Activated CD8-positive, alpha-beta memory T cell treated with anti-CD3 and anti-CD28 coated beads for 1 hour (primary cell): ENCODE measurements at places on chromosomes 3 and 15.

DNA sequence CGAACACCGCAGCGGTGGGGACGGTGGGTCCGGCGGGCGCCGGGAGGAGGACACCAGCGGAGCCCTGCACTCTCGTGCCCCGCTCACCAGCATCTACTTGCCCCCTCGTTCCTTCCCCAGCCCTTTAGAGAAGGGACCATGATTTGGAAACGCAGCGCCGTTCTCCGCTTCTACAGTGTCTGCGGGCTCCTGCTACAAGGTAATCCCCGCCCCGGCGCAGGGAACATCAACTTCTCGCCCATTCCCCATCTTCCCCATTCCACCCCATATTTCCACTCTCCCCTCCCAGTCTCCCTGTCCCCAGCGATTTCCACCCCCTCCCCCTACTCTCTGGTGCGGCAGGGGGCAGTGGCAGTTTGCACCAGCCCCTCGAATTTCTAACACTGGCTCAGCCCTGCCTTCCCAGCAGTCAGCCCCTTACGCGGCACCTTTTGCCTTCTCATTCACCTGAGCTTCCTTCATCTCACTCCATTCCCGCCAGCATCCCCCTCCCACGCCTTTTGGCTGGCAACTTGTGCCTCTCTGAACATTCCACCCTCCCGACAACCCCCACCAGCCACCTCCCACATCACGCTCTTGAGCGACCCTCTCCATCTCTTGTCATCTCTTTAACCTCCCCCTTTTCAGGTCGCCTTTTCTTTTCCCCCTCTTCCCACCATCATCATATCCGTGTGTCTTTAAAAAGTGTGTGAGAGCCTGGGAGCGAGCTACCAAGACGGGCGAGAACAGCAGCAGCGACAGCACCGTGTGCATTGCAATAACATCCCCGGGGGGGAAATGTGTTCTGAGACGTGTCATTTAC, 882 bp downstream of the CADM2 start:
- no peak for DNase-seq

GRCh38 chr3:124650798-124651197, 79.5 kb upstream of the UMPS start:
- DNase-seq = no peak

- DNase-seq = no peak
Observed at GRCh38 chr3:194031867-194032635, 103.9 kb upstream of the HES1 start.

GRCh38 chr15:69762373-69763148, 309.9 kb downstream of the RPLP1 start:
- no peak for DNase-seq

DNA sequence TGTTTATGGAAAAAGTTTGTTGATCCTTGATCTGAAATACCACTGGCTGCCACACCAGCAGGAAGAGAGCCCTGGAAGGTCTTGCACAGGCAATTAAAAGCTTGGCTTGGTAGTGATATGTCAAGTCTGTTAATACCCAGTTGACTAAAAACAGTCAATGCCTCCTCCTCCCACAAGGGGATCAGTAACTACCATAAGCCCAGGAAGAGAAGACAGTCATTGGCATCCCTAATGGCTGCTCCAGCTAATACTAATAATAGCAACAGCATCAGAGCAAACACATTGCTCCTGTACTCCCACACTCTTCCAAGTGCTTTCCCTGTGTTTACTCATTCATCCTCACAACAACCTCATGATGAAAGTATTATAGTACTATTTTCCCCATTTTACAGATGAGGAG, 528.6 kb downstream of the TAFA4 start:
- DNase-seq = no peak

DNA sequence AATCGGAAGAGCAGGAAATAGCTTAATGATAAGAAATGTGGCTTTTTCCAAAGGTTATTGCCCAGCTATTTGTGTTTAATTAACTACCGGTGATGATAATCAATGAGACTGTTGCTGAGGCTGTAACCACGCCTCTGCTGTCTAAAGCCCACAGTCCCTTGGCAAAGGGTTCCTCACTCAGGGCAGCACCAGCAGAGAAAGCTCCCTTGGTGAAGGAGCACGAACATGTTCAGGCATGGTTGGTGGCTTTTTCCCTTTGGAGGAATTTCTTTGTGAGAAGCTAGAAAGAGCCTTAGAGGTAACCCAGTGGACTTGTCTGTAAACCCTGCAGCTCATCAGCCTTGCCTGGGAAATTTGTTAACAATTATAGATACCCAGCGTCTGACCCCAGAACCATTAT, 7.5 kb upstream of the ST6GAL1 start:
- DNase-seq = no peak

GRCh38 chr15:80414546-80415357, 10.6 kb downstream of the ARNT2 start:
- no peak for DNase-seq

DNA sequence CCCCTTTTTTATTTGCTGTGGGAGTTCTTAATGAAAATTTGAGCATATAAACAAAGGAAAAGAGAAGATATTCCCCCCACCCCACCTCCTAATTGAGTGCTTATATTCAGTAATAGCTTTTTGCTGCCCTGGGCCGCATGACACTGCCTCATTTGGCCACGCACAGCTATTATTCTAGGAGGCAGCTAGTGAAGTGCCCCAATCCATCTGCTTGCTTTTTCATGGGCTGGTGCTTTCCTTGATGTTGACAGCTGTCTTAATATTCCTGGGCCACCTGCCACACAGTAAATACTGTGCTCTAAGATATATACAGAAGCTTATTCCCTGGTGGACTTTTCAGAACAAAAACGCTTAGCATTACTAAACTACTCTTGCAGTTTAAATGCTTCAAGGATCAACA, 3.8 kb upstream of the CRYBG3 start:
- no peak for DNase-seq

DNA sequence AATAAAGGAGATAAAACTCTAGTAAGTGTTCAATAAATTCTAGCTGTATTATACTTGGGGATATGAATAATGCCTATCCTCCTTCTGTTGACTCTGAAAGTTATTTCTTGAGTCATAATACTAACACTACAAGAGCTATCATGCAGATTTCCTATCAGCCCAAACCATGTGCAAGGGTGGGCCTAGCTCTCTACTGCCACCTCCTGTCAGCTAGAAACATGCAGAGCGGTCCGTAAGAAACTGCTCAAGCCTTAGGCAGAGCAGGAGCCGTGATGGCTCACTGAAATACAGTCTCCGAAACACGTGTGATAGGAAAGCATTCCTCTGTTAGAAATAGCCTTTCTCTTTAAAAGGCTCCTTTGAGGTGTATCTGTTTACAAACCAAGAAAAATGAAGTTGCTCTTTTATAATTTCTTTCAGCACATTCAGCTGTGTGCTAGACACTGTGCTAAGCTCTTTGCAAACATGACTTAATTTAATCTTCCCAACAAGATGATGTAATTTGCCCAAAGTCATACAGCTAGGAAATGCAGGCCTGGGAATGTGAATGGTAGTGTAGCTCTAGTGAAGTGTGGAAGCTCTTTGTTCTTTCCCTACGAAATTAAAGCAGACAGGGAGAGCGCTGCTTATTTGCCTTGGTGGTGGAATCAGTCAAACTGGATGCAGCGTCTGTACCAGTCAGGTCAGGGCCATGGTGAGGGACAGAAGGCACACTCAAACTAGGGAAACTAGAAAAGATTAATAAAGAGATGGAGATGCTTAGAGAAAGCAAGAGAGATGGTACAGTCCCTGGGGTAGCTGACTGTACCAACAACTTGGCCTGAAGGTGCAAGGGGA, 43.1 kb downstream of the MTHFS start:
- peak; percentile 31 for DNase-seq

DNA sequence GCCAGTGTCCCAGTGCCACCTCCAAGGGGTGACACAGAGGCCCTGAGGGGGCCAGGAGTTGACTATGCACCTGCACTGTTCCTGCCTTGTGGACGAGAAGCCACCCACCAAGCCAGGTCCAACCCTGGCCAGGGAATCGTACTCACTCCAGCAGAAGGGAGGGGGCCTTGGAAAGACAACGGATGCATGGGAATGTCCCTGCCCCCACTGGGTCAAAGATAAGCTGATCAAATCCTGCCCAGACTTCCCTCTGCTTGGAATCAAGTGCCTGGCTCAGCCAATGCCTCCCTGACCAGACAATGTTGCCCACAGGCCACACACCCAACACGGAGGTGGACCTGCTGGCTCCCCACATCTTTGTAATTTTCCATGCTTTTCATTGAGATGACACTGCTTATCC, 23.9 kb downstream of the CACNA2D2 start:
- DNase-seq = no peak

- DNase-seq = no peak
Observed at GRCh38 chr3:128052595-128053351, 536 bp downstream of the SEC61A1 start.

GRCh38 chr3:129684270-129684669, 77.8 kb upstream of the PLXND1 start:
- DNase-seq = no peak

DNA sequence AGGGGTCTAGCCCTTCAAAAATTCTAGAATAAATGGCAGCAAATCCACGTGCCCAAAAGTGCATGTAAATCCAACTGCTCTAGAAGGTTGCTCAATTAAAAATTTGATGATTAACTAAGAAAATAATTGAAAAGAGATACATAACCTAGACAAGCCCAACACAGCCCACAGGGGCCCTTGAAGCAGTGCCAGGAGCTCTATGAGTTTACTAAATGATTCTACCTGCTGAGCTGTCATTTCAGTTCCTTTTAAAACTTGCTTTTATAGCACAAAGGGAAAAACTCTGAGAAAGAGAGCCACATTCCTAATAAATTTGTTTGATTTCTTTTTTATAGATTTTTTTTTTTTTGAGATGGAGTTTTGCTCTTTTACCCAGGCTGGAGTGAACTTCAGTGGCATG, 38.9 kb upstream of the GNB5 start:
- no peak for DNase-seq

DNA sequence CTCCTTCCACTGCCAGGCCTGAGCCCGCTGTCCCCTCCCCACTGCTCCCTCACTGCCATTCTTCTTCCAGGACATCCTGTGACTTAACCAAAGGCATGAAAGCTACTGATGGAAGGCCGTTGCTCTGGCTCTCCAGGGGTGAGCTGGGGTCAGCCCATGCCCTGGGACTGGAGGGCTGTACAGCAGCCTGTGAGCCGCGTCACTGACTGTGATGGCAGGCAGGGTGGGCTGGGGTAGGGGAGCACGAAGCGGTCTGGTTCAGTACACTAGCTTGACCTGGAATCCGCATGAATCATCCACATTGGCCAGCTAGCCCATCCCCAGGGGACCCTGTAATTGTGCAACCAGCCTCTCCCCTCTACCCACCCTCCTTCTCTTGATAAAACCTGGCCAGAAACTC, 30.8 kb downstream of the CORO2B start:
- no peak for DNase-seq

DNA sequence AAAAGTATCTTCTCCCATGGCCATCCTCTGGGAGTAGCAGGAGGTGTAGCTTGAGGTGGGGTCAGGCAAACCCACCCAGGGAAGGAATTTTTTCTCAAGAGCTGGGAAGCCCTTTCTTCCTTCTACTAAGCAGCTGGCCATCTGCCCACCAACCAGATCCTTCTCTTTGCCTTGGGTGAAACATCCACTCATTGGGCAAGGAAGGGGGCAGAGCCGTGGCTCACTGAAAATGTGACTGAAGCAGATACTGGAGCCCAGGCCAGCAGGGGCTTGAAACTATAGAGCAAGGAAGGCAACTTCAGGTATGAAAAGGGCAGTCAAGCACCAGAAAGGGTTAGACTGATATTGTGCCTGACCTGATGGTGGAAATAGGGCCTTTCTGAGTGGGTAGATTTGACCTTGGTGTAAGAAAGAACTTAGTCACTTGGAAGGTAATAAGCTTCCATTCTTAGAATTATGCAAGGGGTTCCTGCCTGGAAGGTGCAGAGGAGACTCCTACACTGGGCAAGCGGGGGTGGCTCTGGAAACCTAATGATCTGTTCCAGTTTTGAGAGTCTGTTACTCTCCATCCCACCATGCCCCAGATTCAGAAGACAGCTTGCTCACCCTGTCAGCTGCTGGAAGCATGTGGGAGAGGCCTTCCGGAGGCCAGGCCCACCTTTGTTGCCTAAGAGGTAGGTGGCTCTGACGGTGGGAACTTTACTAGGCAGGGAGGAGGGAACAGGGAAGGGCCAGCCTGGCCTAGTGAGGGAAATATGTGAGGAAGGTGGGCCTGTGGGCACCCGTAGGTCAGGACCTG, 22.0 kb upstream of the PLA2G4E start:
- no peak for DNase-seq

- DNase-seq = no peak
Observed at GRCh38 chr3:129831503-129831902, 62.0 kb downstream of the TMCC1 start.

DNA sequence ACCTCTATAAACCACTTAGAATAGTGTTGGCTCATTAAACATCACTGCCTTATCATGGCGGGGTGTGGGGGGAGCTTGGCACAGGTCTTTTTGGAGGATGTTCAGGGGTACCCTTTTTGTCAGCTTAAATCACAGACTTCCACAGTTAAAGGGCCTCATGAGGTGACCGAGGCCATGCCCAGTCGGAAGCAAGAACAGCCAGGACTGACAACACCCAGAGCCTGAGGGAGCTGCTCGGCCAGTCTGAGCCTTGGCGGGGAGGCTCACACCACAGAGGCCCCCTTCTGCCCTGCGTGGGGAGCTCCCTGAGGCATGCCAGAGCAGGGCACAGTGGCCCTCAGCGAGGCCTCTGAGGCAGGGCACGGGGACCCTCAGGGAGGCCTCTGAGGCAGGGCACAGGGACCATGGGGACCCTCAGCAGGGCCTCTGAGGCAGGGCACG, 49.5 kb downstream of the UMPS start:
- no peak for DNase-seq

DNA sequence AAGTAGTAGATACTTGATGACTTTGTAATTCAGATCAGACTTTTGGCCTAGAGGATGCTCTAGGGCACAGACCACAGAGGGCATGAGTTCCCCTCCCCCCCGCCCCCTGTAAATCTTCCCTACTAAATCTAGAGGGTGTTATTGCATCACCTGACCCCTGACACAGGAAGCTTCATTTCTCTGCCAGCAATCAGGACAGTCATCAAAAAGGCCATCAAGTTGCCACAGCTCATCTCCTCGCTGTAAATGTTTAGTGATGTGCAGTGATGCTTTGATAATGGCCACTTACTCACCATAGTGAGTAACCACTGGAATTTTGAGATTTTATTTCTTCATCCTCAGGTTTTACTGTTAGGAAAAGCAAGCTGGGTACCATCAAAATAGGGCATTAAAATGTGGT, 289.2 kb upstream of the CHRM5 start:
- no peak for DNase-seq

GRCh38 chr3:127739347-127740135, 66.8 kb downstream of the ABTB1 start:
- DNase-seq = no peak

- no peak for DNase-seq
Observed at GRCh38 chr3:57757642-57758297, 1.7 kb downstream of the SLMAP start.
